ENCODE measurements at places on chromosomes 16 and 17.

DNA sequence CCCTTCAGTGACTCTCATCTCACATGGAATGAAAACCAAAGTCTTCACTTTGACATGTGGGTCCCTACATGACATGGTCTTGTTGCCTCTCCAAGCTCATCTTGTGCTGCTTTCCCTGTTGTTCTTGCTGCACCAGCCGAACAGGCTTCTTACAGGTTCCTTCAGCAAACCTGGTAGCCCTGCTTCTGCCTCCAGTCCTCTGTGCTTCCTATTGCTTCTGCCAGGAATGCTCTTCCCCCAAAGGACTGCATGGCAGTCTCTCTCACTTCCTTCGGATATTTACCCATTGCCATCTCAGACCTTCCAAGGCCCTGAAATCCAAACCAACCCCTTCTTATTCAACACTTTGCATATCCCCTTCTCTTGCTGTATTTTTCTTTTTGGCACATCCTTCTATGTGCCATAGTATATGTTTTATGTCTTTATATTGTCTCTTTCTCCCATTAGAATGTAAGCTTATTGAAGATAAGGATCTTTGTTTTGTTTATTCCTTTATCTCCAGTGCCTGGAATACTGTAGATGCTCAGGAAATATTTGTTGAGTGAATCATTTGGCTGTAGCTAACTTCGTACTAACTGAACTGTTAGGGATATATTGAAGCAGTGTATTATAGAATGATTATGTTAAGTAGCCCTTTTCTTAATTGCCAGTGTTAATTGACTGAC lies 57.9 kb upstream of the SLC12A3 start:
- DNase-seq = no peak

DNA sequence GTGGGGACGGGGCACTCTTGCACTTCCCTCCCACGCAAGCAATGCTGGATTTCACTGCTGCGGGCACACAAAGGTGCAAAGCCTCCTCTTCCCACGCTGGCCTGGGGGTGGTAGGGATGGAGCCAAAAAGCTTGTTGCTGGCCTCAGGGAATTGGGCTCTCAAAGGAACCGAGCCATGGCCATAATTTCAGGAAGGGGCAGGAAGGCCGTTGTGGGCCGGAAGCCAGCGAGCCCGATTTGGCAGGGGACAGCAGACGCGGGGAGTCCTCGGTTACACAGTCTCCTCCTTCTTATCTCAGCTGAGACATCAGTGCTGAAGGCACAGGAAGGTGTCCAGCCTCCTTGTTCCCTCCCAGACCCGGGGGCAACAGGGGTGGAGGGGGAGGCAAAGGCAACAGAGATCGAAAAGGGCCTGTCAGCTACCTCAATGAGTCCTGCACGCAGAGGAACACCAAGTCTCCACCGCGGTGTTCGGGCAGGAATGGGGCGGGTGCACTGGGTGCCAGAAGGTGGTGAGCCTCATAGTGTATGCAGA lies 59.5 kb downstream of the SLFN11 start:
- DNase-seq = peak; percentile 22

DNA sequence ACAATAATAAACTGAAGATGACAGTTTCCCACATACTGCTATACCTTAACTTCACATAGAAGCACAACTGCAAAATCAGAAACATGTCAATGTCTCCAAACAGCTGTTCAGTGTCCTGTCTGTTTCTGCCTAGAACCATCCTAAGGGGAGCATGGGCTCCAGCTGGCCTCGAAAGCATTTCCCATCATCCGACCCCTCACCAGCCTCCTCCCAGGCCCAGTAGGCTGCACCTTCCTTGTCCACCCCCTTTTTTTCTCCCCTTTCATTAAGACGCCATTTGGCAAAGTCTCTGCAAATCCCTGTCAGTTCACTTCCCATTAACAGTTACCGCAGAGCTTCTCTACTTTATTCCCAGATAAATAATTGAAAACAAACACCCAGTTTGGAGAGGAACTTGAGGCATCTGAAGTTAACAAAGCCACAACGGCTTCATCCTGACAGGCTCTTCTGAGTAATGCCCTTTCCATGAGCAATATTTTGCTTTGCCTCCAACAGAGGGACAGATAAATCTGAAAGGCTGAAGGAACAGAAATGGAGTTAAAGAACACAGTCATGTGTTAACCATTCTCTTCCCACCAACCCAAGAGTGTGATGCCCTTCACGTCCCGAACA lies 65.3 kb downstream of the SLC39A11 start:
- no peak for DNase-seq

DNA sequence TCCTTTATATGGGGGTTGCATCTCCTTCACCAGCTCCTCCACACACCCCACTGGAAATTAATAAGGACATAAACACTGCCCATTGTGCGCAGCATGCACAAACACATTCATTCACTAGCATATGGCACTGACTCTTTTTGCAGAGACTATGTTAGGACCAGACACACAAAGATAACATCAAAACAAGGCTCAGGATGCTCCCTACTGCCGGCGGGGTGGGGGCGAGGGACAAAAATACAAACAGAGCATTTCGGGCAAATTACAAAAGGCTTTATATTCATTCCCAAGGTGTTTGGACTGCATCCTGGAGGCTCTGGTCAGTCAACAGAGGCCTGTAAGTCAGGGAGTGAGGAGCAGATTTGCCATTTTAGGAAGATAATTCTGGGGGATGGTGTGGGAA lies 299.7 kb downstream of the SLC39A11 start:
- no peak for DNase-seq

GRCh38 chr17:77374170-77374936 lies 233.6 kb downstream of the SEC14L1 start:
- peak; percentile 74 for DNase-seq

GRCh38 chr17:66665194-66665593 lies 169.7 kb upstream of the CACNG5 start:
- DNase-seq = no peak

- no peak for DNase-seq
Measured at GRCh38 chr17:73605444-73605843, 38.8 kb downstream of the SDK2 start.

- no peak for DNase-seq
Measured at GRCh38 chr16:49902908-49903307, 47.0 kb upstream of the ZNF423 start.

DNA sequence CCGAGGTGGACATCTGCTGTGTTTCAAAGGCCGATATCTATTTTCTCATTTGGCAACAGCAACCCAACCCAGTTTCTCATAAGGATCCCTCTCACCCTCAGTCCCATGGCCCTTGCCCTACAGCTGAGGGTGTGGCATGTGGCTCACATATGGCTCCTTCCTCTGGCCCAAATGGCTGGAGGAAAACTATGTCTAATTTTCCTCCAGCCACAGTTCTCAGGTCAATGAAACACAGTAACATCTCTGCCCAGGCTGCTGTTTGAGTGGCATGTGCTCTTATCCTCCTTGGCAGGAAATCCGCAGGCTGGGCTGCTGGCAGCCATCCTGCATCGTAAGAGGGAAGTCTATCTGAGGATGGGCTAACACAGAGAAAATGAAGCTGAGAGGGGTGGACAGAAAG lies 24.1 kb downstream of the SERPINF1 start:
- no peak for DNase-seq

- no peak for DNase-seq
Measured at GRCh38 chr17:77801545-77802332, 156.8 kb upstream of the TNRC6C start.

DNA sequence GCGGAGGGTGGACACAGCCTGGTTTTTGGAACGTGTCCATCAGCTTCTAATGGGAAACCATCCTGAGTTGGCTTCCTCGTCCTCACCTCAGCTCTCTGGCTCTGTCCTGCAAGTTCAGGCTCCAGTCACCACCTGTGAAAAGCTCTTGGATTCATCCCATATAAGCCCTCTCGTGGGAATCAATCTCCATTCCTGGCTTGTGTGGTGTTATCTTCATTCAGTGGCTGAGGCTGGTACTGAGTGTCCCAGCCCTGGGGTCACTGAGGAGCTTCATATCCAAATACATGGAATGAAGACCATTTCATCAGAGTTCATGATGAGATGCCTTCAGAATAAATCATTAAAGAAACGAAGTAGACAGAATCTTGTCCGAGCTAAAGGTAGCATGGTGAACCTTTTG lies 189.2 kb downstream of the RBFOX1 start:
- no peak for DNase-seq

DNA sequence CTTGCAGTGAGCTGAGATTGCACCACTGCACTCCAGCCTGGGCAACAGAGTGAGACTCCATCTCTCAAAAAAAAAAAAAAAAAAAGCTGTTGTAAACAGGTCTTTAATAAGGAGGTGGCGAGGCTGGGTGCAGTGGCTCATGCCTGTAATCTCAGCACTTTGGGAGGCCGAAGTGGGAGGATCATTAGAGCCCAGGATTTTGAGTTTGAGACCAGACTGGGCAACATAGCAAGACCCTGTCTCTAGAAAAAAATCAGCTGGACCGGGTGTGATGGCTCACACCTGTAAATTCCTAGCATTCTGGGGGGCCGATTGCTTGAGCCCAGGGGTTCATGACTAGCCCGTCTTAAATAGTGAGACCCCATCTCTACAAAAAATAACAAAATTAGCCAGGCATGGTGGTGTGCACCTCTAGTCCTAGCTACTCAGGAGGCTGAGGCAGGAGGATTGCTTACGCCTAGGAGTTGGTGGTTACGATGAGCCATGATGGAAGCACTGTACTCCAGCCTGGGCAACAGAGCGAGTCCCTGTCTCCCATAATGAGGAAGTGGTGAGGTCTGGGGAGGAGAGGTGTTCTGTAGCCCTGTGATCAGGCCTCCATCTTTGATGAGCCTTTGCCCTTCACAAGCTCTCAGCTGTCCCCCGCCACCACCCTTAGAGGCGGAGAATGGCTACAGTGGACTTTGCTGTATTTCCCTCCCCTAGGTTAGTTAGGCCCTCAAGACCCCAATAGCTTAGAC lies 36.2 kb downstream of the ZNF778 start:
- DNase-seq = no peak

GRCh38 chr16:84498859-84499620 lies 5.4 kb downstream of the MEAK7 start:
- no peak for DNase-seq

- DNase-seq = no peak
Measured at GRCh38 chr17:43536236-43536992, 9.7 kb downstream of the ETV4 start.

GRCh38 chr17:47218896-47219430 lies 9.8 kb downstream of the MYL4 start:
- DNase-seq = no peak

- DNase-seq = no peak
Measured at GRCh38 chr17:9021158-9021991, at the start of gene NTN1. NTN1 (plus strand) TSS chr17:9021510; CDS start chr17:9022374, 864 bp downstream.

DNA sequence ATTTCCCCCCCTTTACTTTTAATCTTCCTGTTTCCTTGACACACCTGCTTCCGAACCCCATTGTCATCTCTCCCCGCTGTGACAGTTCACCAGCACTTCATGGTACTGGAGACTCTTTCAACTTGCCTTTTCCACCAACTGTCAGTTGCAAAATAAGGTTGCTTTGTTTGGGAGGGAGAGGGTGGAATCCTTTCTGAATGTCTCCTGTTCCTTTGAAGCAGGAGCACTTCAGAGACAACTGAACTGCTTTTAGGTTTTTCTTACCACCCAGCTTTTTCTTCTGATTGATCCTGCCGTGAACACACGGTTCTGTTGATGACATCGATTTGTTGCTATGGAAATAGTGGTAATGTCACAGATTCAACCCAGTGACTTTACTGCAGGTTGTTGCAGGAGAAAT lies 42.0 kb downstream of the RPA1 start:
- DNase-seq = no peak

DNA sequence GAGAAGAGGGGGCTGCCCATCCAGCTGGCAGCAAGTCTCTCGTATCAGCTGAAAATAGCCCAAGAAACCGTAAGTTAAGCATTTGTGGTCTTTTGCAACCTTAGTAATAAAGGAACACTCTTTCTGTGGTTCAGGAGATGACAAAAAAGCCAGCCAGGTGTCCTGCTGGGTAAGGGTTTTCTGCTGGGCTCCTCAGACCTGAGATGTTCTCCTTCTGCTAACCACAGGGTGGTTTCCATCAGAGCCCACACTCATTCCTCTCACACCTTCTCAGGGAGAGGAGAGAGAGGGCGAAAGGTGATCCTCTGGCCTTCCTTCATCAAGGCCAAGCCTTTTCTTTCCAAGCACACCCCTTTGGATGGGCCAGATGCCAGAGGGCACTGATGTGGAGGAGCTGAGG lies 70.7 kb downstream of the TEX14 start:
- DNase-seq = no peak

GRCh38 chr17:82872591-82873520 lies 33.0 kb upstream of the ZNF750 start:
- DNase-seq = no peak

GRCh38 chr17:30793282-30793977 lies 31.1 kb downstream of the CRLF3 start:
- DNase-seq = no peak

- DNase-seq = no peak
Measured at GRCh38 chr17:55466671-55467070, 44.6 kb downstream of the SMIM36 start.

GRCh38 chr16:74073456-74073855 lies 223.2 kb upstream of the PSMD7 start:
- no peak for DNase-seq

DNA sequence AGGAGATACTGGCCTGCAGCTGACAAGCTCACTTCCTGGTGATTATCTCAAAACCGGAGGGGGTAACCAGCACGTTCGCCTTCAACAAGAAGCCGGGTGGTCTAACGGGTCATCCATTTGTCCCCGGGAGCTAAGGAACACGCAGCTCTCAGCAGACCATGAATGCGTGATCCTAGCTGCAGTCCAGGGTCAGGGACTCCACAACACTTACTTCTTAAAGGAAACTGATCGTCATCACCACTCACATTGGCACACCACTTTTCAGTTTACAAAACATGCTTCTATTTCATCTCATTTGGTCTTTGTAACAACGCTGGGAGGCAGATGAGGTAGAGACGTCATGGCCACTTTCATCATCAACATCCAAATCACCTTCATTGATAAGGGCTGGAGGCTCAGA lies 25.2 kb downstream of the COTL1 start:
- DNase-seq = no peak

DNA sequence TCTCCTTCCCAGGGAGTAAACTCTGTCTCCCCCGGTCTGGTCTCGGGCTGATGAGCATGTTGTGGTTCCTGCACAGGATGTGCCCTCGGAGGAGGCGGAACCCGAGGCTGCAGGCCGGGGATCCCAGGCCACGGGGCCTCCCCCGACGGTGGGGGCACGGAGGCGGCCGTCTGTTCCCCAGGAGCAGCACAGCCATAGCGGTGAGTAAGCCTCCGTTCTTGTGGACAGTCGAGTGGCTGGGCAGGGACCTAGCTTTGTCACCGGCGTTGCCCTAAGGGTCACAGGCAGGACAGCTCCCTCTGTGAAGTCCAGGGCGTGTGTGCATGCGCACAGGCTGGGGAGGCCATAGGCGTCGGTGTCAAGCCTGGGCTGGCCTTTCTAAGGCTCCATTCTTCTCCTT lies 3.5 kb downstream of the ZNF213 start:
- no peak for DNase-seq

GRCh38 chr17:17491546-17491988 lies 4.6 kb downstream of the RASD1 start:
- DNase-seq = peak; percentile 16

Measured in left colon (tissue), 2 donors.